SK-N-SH (cell line): ENCODE measurements at places on chromosomes 7 and 10. TPM values are rescaled to one million over a fixed set of nuclear protein-coding genes. Genes with fewer than 3 reads are reported as not detected.

DNA sequence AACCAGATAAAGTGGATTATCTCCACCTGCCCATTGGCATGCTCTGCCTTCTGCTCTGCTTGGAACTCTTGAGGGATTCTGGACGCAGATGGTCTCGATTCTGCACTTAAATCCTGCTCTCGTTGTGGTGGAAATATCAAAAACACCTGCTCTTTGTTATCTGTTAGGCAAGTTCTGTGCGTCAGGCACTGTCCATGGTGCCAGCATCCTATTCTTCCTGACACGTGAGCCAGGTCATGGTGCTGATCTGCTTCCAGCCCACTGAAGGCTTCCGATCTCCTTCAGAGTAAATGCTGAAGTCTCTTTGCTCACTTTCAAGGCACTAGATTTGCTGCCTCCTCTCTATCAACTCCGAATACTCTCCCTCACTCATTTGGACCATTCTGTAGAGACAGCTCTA is 505.6 kb downstream of the HTR7 start:
- DNase-seq: no peak

DNA sequence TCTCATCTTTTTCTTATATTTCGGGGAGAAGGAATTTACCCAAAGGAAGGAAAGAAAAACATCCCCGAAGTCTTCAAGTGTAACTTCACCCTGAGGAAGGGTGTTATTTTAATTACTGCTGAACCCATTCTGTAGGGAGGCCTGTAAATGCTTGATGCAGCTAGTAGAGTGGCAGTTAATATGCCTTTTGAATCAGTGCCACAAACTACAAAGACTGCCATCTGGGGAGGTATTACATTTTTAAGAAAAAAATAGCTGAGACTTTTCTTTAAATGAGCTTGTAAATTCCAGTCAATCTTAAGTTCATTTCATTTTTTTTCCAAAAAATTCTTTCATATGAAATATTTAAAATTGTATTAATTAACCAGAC is 233.1 kb upstream of the FERD3L start:
- DNase-seq: no peak

GRCh38 chr10:122291739-122292138 is 20.6 kb downstream of the BTBD16 start:
- no peak for DNase-seq

GRCh38 chr10:86229376-86229775 is 137.2 kb downstream of the GRID1 start:
- DNase-seq: no peak

Gene LIPN
- polyA plus RNA-seq: not detected in 2 replicates

DNA sequence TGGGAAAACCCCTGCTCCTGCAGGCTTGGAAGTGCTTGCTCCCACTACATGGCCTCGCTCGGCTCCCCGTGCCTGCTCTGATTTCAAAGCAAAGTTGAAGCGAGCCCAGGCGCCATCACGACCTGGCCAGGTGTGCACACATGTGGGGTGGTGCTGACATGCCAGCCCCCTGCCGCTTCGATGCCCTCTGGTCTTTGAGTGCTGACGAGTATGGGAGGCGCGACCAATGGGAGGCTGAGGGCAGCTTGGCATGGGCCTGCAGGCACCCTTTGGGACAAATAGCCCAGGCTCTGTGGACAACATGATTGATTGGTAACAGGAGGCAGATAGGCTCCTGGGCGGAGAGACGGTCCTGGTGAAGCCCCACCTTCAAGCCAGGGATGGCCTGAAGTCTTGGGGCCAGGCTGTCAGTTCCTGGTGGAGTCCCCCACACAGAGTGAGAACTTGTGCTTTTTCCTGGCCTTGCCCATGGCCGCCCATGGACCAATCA is 252.4 kb upstream of the SEMA3A start:
- no peak for DNase-seq

DNA sequence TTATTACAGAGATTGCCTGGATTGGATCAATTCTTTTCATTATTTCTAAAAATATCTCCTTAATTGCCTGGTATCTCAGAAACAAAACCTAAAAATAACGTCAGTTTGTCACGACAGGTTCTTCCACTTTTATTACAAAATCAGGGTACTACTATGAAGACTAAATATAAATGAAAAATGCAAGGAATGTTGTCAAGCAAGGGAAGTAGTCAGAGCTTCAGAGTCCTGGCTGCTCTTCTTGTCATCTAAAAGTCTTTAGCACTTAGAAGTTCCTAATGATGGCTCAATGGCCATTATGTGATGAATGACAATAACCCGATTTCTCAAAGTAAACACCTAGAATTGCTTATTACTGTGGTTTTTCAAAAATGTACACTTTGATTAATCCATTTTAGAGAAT is 192.2 kb downstream of the SEMA3A start:
- DNase-seq: no peak

DNA sequence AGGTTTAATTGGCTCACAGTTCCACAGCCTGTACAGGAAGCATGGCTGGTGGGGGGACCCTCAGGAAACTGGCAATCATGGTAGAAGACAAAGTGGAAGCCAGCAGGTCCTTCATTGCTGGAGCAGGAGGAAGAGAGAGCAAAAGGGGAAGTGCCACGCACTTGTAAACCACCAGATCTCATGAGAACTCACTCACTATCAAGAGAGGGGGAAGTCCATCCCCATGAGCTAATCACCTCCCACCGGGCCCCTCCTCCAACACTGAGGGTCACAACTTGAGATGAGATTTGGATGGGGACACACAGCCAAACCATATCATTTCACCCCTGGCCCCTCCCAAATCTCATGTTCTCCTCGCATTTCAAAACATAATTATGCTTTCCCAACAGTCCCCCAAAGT is 171.9 kb upstream of the CACNA2D1 start:
- no peak for DNase-seq

Gene PNLIP
- not detected in 2 replicates for polyA plus RNA-seq

DNA sequence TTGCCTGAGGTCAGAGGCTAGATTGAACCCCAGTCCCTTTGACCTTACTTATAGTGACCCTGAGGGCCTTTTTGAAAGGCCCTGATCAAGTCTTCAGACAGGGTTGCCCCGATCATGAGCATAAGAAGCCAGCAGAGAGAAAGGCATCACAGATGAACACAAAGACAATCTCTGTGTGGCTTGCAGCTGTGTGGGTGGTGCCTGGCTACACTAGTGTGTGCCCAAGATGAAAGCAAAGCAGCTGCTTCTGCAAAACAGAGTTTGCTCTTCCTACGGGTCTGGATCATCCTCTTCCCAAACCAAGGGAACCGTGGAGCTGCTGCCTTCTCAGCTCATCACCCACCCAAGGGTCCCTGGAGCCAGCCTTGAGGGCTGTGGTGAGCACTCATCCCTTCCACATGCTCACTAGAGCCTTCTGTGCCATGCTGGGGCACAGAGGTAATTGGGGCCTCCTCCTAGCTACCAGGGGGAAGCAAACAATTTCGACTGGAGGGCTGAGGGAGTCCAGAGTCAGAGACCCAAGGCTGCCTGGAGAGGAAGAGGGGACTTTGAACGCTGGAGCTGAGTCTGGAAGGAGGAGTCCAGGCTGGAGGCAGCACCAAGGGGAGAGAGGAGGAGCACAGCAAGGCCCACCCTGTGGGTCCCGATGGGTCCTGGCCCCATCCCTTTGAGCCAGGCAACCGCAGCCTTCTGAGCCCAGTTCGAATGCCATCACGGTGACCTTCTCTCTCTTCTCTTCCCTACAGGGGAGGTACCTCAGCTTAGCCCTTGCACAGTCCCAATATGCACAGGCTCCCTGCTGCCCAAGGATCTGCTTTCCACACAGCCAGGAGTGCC is 42.3 kb downstream of the ANTXRL start:
- no peak for DNase-seq

GRCh38 chr7:111173990-111174389 is 83.1 kb downstream of the LRRN3 start:
- DNase-seq: no peak

Gene OR13A1
- not detected in 2 replicates for polyA plus RNA-seq
